Inflammatory macrophage (primary cell): ENCODE measurements at places on chromosomes 13 and 19.

- DNase-seq = peak; percentile 85
Measured at GRCh38 chr19:7636691-7637373, at the start of gene STXBP2. Gene STXBP2, plus strand, starts transcription at chr19:7637110. Its CDS starts 40 bp downstream, at chr19:7637150.

- DNase-seq = no peak
Measured at GRCh38 chr13:74372511-74372910, 238.3 kb upstream of the KLF12 start.

DNA sequence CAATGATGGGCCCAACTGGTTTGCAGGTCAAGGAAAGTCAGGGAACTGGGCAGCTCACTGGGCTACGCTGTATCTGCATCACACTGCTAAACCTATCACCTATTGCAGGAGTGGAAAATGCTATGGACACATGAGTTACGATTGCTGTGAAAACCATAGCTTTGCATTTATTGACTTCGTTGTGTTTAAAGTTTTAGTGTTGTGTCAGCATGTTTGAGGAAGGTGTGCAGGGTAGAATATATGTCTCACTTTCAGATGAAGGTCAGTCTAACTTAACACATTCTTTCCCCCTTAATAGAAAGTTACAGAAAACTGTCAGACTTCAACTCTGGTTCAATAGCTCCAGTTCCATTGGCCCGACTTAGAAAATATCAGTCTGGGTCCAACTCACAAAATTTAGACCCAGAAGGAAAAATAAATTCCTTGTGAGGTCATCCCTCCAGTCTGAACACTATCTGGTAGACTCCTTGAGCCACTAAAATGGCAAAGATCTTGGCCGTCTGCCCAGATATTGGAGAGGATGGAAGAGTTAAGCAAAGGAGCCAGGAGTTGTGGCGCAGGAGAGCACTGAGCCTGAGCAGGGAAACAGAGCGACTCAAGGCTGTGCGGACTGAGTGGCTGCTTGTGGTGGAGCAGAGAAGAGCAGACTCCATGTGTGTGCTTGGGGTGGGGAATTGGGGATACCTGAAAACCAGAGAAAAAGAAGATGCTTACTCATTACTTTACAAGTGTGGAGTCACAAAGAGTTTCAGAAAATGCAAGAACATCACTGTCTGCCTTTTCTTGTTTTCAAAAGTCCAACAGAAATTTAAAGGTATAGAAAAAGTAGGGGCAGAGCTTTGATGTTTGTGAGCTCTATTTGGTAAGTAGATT, 518.5 kb downstream of the FGF9 start:
- no peak for DNase-seq

- no peak for DNase-seq
Measured at GRCh38 chr13:57631596-57632275, at the start of gene PCDH17. Gene PCDH17, plus strand, starts transcription at chr13:57631744. Its CDS starts 803 bp downstream, at chr13:57632547.

- DNase-seq = no peak
Measured at GRCh38 chr13:94058821-94059360, 420.6 kb downstream of the DCT start.

DNA sequence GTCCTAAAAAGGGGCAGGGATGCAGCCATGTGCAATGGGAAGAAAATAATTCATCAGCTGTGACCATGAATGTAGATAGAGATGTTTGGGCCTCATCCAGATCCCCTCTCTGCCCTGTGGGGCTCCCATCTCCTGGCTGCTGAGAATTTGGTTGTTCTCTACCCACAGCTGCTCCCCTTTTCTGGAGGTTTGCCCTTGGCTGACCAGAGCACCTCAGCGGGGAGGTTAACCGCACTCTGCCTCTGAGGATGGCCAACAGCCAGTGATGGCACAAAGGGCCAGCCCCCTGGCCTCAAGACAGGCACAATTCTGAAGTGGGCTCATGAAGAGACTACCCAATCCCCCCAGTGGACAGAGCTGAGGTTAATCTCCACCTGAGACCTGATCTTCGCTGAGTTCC, 61.5 kb upstream of the SERP2 start:
- DNase-seq = no peak
